CD8-positive, alpha-beta memory T cell (primary cell): ENCODE measurements at places on chromosomes 11 and 22. TPM values are rescaled to one million over a fixed set of nuclear protein-coding genes. Genes with fewer than 3 reads are reported as not detected.

Gene SHANK3
- total RNA-seq = 0.07 TPM

GRCh38 chr11:100719809-100720221 lies 32.7 kb downstream of the ARHGAP42 start:
- DNase-seq = no peak

GRCh38 chr11:70080763-70081162 lies 2.6 kb downstream of the ANO1 start:
- no peak for DNase-seq

DNA sequence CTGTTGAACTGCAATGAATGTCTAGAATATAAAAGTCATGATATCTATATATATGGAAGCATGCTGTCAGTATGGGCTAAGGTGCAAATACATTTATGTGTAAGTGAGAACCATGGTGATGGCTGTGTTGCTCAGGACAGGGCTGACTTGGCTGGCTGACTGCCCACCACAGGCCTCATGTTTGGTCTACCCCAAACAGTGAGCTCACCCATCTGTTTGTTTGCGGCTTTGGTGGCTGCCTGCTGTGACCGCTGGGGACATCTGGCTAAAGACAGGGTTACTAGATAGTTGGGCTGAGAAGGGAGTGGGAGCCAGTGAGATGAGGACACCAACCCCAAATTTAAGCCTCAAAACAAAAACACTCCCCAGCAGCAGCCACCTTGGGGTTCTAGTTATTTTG lies 6.3 kb downstream of the CD44 start:
- peak; percentile 27 for DNase-seq

Gene YPEL1
- total RNA-seq = 2.4 TPM

Gene FZD4
- 0.09 TPM for total RNA-seq

DNA sequence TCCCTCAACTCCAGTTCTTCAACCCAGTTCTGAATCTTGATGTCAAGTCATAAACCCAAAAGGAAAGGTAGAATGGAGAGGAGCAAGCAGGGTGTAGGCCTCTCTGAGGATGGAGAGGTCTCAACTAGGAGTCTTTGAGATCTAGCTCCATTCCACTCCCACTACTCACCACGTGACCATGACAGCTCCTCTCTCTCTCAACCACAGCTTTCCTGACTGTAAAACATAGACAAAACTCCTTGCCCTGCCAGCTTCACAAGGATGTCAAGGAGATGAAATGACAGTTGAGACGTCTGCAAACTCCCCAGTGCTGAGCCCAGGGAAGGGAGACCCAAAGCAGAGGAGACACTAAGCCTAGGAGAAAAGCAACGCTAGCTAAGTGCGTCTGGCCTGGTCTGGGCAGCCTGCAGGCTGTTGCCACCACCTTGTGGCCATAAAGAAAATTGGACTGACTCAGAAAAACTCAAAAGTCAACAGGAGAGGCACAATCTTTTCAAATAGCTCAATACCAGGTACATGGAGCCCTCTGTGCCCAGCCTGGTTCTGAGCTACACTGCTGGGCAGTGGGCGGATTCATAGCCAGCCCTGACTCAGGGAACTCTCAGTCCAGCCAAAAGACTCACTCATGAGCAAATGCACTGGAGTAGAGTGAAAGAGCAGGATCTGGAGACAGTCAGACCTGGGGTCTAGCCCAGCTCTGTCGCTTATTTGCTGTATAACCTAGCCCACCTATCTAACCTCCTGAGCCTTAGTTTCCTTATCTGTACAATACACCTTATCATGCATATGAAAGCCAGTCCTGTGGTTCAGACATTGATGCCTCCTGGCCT lies 3.4 kb downstream of the CLPB start:
- DNase-seq = no peak

Gene CBLIF
- not detected for total RNA-seq

- no peak for DNase-seq
Observed at GRCh38 chr11:121323046-121323607, 30.6 kb downstream of the SC5D start.
